ENCODE measurements at places on chromosomes 7 and 10. TPM values are rescaled to one million over a fixed set of nuclear protein-coding genes. Genes with fewer than 3 reads are reported as not detected.

CRPPA gene
- 8.3 TPM for total RNA-seq

CCDC172 gene
- total RNA-seq: not detected

OR2A42 gene
- total RNA-seq: not detected

CLEC2L gene
- 0.25 TPM for total RNA-seq

NKX1-2 gene
- not detected for total RNA-seq

All from left ventricle myocardium inferior (tissue), 1 donor.